Pons (tissue), 1 donor: ENCODE measurements at places on chromosomes 13 and 19.

GRCh38 chr13:98752467-98753290 lies at the start of gene SLC15A1:
Gene SLC15A1, minus strand, starts transcription at chr13:98752672. Its CDS starts 74 bp downstream, at chr13:98752598.
- DNase-seq: no peak

DNA sequence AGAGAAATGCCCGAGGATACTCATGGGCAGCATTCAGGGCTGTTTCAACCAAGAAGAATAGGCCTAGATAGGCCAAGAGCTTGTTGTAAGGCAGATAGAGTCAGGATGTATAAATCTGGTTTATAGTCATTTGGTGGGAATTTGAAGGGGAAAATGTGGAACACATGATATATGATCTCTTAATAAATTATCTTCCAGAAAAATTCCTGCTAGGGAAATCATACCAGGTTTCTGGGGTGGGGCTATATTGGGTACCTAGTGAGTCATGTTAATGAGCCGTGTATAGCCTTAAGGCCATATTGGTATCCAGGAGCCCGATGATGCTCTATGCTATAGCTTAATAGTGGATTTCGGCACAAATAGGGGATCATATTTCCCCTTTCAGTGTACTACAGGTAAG lies 51.5 kb upstream of the HTR2A start:
- no peak for DNase-seq

- DNase-seq: peak; percentile 0
Observed at GRCh38 chr19:37778613-37779126, 716 bp downstream of the ZNF573 start.

DNA sequence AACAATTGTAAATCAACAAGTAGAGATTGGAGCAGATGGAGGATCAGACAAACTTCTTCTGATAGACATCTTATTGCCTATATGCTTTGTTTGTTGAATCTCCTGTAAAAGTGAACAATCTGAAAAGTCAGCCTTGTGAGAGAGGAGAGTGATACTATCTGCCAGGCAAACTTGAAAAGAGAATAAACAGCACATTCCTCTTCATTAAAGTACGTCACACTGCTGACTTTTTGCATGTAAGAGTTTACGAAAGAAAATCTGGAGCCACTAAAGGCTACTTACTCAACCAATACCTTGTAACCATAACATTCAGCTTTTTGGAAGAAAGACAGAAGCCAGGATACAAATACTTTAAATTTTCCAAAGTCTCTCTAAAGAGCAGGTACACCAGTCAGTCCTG lies 42.5 kb downstream of the EDNRB start:
- no peak for DNase-seq

- no peak for DNase-seq
Observed at GRCh38 chr13:42649831-42650230, 75.9 kb downstream of the TNFSF11 start.

GRCh38 chr19:3054972-3055740 lies 7.1 kb downstream of the TLE5 start:
- DNase-seq: no peak

DNA sequence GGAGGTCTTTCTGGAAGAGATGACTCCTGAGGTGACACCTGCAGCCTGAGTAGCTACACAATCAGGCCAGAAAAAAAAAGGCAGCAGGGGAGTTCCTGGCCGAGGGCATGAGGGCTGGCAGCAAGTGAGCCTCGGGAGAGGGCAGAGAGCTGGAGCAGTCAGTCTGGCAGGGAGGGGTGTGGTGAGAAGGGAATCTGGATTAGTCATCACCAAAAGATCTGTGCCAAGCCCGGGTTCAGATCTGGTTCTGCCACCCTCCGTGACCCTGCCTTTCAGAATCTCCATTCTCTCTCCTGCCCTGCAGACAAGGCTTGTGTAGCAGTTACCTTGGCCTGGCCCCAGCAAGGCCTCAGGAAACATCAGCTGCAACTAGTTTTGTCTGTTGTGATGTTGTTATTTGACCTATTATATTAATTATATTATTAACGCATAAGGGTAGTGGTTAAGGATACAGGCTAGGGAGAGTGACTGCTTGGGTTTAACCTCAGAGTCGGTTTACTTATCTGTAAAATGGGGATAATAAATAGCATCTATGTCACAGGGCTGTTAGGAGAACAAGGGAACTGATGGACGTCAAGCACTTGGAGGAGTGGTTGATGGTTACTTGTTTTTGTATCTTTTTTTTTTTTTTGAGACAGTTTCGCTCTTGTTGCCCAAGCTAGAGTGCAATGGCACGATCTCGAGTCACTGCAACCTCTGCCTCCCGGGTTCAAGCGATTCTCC lies 2.7 kb upstream of the CAPNS1 start:
- DNase-seq: no peak

DNA sequence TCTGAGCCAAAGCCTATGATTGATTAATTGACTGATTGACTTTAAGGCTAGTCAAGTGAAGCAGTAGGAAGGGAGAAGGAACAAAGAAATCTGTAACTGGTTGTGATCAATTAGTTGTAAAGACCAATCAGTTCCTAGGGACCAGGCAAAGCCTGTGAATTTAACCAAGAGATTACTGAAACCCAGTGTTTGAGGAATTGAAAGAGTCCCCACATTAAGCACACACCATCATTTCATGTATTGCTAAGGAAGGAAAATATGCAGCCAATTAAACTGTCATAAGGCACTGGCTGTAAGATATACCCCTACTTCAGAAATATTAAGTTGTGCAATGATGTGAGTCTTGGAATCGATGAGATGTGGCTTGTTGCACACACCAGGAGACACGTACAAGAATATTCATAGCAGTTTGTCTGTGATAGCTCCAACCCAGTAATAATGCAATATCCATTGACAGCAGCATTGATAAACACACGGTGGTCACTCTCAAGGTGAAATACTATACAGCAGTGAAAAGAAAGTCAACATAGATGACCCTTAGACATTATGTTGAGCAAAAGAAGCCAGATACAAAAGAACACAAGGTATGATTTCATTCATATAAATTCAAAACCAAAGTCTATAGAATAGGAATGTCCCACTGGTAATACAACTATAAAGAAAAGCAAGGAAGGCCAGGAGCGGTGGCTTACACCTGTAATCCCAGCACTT lies 9.0 kb downstream of the C19orf47 start:
- DNase-seq: no peak

DNA sequence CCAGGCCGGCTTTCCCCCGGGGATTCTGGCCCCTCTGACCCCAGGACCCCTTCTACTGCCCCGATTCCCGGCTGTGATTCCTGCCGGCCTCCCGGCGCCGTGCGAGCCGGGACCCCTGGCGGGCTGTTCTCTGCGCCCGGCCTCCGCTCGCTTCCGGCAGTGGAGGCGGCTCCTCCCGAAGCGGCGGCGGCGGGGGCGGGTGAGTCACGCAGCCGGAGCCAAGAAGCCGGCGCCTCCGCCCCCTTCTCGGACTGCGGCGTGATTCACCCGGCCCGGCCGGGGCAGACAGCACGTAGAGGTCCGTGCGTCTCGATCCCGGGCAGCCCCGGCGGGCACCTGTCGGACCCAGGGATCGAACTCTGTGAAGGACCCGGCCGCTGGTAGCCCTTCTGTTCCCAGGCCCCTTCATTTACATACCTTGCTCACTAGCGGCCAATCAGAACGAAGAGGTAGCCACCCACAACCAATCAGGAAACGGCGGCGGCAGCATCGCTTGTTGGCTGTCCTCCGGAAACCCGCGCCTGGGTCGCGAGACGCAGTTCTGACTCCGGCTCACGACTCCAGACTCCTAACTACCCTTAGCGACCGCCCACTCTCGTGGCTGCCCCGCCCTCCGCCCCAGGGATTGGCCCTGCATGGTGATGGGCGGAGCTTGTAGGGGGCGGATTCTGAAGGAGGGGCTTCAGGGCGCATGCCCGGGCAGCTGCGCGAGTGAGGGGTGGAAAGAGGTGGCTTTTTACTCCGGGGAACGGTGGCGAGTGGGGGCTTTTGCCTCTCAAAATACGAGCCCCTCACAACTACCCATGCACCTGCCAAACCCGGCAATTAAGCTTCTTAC lies at the start of gene SERTAD1:
Gene SERTAD1, minus strand, starts transcription at position 543 of the 838 bp plus-strand sequence. CDS start 2,446 bp downstream, outside the sequence.
- DNase-seq: peak; percentile 99

DNA sequence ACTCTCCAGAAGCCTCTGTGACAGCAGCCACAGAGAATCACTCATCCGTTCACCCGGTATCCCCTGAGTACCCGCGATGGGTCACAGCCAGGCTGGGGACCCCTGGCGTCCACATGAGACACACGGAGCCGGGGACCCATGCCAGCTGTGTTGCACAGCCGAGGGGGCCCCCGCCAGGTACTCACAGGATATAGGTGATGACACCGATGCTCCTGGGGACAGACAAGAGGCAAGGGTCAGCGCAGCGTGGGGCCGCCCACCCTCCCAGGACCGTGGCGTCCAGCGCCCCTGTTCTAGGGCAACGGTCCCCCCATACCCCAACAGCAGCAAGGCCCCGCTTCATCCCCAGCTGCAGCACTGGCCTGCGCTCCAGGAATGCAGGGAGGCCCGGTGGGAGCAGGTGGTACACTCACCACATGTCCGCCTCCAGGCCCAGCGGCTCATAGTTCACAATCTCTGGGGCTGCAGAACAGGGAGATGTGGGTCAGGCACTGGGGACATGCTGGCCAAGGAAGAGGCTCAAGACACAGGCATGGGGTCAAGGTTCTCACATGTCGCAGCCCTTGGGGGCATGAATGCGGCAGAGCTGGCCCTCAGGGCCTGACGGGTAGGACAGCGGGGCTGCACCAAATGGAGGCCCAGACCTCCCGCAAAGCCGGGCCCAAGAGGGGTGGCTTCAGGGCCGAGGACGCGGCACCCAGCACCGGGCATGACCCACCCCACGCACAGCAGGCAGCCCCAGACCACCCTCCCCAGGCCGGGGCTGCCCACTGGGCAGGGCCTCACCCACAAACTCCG lies 7.2 kb downstream of the DAPK3 start:
- DNase-seq: no peak

DNA sequence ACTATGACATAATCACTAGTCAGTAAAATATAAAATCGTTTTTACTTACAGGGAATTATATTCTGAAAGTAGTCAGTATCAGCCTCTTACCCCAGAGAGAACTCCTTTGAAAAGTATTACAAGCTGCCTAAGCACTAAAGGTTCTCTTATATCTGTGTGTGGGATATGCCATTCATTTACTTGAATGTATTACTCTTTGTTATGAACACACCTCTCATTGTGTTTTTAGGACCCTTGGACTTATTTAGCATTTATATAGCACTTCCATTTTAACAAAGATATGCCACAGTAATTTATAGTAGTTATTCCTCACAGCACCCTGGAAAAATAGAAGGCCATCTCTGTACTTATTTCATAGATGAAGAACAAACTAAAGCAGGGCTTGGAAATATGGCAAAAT lies 1178.0 kb downstream of the OLFM4 start:
- DNase-seq: no peak

GRCh38 chr13:83333614-83334388 lies 548.5 kb downstream of the SLITRK1 start:
- no peak for DNase-seq

DNA sequence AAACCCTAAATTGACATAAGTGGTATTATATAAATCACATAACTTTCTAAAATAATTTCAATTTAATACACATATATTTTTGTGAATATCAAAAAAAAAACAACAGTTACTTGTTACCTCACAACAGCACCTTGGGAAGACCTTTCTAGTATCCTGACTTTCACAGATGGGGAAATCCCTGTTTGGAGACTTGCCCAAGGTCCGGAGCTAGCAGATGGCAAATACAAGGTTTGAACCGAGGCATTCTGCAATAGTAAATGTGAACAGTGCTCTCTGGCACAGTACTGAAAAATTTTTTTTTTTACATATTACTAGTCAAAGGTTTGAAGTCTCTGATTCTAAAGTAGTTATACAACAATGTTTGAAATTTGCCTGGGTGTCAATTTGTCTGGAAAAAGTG lies 104.5 kb downstream of the SUCLA2 start:
- DNase-seq: no peak

- DNase-seq: no peak
Observed at GRCh38 chr13:25932365-25932764, 119.5 kb downstream of the SHISA2 start.

- no peak for DNase-seq
Observed at GRCh38 chr19:35380450-35381124, 9.7 kb downstream of the GPR42 start.

GRCh38 chr13:31774186-31774750 lies 34.9 kb downstream of the RXFP2 start:
- DNase-seq: no peak

DNA sequence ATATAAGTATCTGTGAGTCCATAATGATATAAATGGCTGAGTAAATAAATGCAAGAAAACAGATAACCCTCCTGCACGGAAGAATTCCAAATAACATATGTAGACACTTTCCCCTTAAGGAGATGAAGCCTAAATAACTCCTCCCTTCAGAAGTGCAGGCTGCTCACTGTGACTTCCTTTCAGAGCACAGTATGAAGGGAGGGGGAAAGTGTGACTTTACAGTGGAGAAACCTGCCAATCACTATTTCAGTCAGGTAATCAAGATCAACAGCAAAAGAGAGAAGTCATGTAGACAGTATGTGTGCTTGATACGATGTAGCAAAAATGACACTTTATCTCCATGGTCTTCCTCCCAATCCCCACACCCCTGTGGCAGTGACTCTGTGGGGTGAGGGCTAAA lies 7.1 kb downstream of the GGACT start:
- no peak for DNase-seq

GRCh38 chr19:38199340-38199739 lies 24.7 kb downstream of the DPF1 start:
- DNase-seq: no peak

- no peak for DNase-seq
Observed at GRCh38 chr19:55372316-55373081, 2.2 kb upstream of the IL11 start.

DNA sequence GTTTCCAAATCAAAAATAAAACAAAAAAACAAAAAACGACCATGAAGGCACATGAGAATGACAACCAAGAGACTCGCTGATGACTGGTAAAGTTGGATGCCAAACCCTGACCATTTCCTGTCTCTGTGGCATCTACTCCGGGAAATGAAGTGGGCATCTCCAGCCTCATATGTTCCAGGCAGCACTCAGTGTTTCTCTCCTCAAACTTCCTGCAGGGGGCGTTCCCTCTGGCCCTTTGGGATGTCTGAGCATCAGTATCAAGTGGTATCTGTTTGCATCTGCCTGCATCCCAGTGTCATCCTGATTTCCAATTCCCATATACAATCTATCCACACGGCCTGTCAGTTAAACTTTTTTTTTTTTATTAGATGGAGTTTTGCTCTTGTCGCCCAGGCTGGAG lies 9.8 kb upstream of the SIGLEC12 start:
- peak; percentile 1 for DNase-seq

GRCh38 chr19:2149980-2150793 lies 1.2 kb downstream of the AP3D1 start:
- no peak for DNase-seq

DNA sequence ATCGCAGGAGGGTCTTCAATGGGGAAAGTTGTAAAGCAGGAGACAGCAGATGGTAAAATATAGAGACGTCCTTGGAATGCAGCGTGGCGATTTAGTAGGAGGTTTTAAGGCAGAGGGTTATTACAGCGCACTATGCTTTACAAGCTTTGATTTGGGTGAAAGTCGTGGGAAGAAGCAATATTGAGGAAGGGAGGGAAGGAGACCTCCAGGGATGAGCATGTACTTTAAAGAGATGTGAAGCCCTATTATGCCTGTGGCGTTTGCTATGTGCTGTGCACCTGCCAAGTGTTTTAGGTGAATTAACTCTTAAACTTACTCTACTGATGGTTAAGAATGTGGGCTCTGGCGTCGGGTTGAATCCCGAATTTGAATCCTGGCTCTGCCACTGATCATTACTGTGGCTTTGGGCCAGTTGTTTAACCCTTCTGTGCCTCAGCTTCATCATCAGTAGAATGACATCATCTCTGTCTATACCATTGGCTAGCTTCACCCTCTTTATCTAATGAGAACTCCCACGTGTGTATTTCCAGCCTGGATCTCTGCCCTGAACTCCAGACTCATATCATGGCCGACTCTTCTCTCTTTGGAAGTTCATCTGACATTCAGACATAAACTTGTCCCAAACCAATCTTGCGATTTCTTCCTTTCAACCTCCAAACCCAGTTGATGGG lies 583 bp downstream of the CCDC61 start:
- no peak for DNase-seq
